Karpas-422 (cell line): ENCODE measurements at places on chromosomes 3 and 15. TPM values are rescaled to one million over a fixed set of nuclear protein-coding genes. Genes with fewer than 3 reads are reported as not detected.

Gene MON1A
- 9.6 and 9.8 TPM in 2 replicates for total RNA-seq

Gene FOXB1
- not detected in 2 replicates for total RNA-seq

Gene APOD
- total RNA-seq: 0.18 TPM in 1 of 2 replicates, not detected in the other

Gene EPHB1
- 24.1 and 24.3 TPM in 2 replicates for total RNA-seq

DNA sequence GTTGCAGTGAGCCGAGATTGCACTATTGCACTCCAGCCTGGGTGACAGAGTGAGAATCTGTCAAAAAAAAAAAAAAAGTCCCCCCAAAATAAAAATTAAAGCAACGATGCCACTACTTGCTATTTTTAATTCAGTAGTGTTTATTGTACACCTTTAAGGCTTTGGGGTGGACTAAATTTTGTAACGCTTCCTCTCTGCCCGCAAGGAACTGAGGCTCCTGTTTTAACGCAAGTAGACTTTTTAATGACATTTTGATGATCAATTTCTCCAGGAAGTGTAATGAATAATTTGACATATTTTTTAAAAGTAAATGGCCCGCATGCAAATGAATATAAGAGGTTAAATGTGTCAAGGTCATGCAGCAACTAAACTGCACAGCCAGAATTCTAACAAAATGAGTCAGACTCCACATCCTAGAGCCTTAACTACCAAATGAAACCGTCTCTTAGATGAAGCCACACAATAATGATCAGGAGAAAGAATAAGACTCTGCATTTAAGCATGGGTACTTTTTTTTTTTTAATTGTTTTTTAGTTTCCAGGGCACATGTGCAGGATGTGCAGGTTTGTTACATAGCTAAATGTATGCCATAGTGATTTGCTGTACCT lies 96.8 kb upstream of the LMOD3 start:
- H3K27ac ChIP-seq: no peak overlapping the region
- no peaks in the 10 kb centered on the region for H3K4me1 ChIP-seq
- H3K27me3 ChIP-seq: no peaks in the 10 kb centered on the region
- H3K36me3 ChIP-seq: no peaks in the 10 kb centered on the region

DNA sequence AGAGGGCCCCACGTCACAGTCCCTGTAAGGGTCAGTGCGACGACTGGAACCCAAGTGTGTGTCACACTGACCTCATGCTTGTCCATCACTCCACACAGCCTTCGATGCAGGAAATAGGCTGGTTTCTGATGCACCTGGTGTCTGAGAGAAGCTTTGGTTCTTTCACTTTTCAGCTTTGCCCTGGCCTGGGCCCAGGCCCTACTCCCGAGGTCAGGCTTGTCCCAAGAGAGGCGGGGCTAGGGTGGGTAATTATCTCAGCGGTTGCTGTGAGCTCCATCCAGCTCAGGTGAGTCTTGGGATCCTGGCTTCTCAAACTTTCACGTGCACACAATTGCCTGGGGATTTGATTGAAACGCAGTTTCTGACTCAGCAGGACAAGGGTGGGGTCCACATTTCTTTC lies 19.6 kb upstream of the CHRNB4 start:
- no peaks in the 10 kb centered on the region for H3K27me3 ChIP-seq
- no peak overlapping the region for H3K4me3 ChIP-seq
- no peak for DNase-seq
- H3K4me1 ChIP-seq: peaks cover 16% of the 10 kb centered on the region
- no peaks in the 10 kb centered on the region for H3K36me3 ChIP-seq
- H3K27ac ChIP-seq: no peak overlapping the region

- DNase-seq: no peak
- no peak overlapping the region for H3K4me3 ChIP-seq
- peaks cover 26% of the 10 kb centered on the region for H3K36me3 ChIP-seq
- peaks cover 61% of the 10 kb centered on the region for H3K4me1 ChIP-seq
- H3K27me3 ChIP-seq: no peaks in the 10 kb centered on the region
These were observed 50.2 kb downstream of the VGLL4 start for GRCh38 chr3:11593318-11594034.

DNA sequence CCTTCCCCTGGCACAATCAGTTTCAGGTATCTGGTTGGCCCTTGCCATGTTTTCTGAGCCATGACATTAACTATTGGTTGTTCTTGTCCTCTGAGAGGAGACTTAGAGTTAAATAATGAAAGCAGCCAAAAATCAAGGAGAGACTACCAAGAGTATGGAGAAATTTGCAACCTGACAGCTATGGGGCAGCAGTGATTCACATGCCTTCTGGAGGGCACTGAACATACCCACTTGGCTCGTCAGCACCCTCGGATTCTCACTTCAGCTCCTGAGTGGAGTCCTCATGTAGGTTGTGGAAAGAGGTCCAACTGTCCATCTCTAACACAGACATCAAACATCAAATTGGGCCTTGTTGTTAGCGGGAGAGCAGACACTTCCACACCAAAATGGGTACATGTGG lies 265.6 kb downstream of the EBLN2 start:
- peak; percentile 44 for DNase-seq
- H3K27me3 ChIP-seq: no peaks in the 10 kb centered on the region
- H3K27ac ChIP-seq: no peak overlapping the region
- no peaks in the 10 kb centered on the region for H3K36me3 ChIP-seq
- no peaks in the 10 kb centered on the region for H3K4me1 ChIP-seq
- H3K4me3 ChIP-seq: no peak overlapping the region

DNA sequence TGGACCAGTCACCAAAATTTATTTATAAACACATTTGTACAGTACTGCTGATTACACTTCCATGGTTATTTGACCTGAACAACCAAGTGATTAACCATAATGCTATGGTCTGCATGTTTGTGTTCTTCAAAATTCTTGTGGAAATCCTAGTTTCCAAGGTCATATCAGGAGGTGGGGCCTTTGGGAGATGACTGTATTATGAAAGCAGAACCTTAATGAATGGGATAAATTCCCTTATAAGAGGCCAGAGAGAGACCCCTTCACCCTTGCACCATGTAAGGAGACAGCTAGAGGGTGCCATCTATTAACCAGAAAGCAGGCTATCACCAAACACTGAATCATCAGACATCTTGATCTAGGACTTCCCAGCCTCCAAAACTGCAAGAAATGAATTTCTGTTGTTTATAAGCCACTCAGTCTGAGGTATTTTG lies 1.9 kb downstream of the SCAPER start:
- H3K27me3 ChIP-seq: no peaks in the 10 kb centered on the region
- H3K4me3 ChIP-seq: no peak overlapping the region
- no peak overlapping the region for H3K27ac ChIP-seq
- H3K4me1 ChIP-seq: peaks cover 20% of the 10 kb centered on the region

DNA sequence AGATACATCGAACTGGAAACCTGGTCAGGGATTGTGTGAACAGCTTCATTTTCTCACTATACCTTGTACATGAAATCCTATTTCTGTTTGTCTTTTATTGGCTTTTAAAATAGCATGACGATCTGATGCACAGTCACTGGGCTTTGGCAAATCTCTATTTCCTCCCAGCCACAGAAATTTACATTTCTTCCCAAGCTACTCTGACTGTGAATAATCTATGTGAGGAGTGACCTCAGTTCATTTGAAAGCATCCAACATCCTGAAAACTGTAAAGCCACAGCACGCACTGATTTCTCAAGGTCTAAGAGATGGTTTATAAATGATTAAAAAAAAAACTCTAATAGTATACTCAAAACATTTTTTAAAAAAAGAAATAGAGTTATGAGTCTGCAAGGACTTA lies 450.3 kb downstream of the IL5RA start:
- no peaks in the 10 kb centered on the region for H3K36me3 ChIP-seq
- no peak overlapping the region for H3K4me3 ChIP-seq
- no peak overlapping the region for H3K27ac ChIP-seq

DNA sequence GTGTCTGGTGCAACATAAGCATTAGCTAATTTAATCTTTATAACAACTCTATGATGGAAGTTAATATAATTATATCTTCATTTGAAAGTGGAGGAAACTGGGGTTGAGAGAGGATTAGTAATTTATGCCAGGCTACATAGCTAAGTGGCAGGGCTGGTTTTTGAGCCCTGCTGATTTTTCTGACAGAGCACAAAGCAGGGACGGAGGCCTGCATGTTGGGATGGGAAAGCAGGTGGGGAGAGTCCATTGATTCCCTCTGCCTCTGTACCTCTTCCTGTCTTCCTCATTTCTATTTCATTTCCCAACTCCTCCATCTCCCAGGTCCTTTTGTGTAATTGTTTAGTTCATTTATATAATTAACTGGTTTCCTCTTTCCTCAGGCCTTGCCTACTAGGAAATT lies 251.6 kb upstream of the ZPLD1 start:
- DNase-seq: no peak
- no peaks in the 10 kb centered on the region for H3K4me1 ChIP-seq
- no peak overlapping the region for H3K4me3 ChIP-seq
- H3K27me3 ChIP-seq: no peaks in the 10 kb centered on the region

- H3K27me3 ChIP-seq: peaks cover 4% of the 10 kb centered on the region
- H3K4me3 ChIP-seq: no peak overlapping the region
- H3K27ac ChIP-seq: no peak overlapping the region
- H3K4me1 ChIP-seq: no peaks in the 10 kb centered on the region
These were observed 8.0 kb upstream of the KNG1 start for GRCh38 chr3:186708983-186709679.

GRCh38 chr3:24435584-24435983 lies 59.1 kb downstream of the THRB start:
- no peaks in the 10 kb centered on the region for H3K4me1 ChIP-seq
- H3K27ac ChIP-seq: no peak overlapping the region
- H3K27me3 ChIP-seq: no peaks in the 10 kb centered on the region

- no peak overlapping the region for H3K27ac ChIP-seq
- H3K4me3 ChIP-seq: no peak overlapping the region
- H3K4me1 ChIP-seq: no peaks in the 10 kb centered on the region
These were observed 16.6 kb upstream of the EHHADH start for GRCh38 chr3:185270262-185270955.

DNA sequence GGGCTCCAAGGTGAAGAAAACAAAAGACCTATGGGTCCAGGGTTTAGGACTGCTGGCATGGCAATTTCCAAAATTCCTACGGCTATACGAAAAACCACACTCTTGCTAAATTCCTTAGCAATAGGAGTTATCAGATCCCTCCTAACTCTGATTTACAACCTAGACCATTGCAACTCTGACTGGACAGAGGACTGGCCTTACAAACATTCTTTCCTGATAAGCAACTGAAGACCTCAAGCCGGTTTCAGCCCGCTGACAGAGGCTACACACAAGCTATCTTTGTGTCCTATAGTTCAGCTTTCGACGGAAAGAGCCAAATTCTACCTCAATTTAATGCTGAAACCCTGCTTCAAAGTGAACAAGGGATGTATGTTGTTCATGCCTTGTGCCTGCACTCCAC lies 38.3 kb upstream of the AGBL1 start:
- no peak overlapping the region for H3K27ac ChIP-seq
- H3K4me1 ChIP-seq: no peaks in the 10 kb centered on the region
- no peak overlapping the region for H3K4me3 ChIP-seq
- H3K36me3 ChIP-seq: no peaks in the 10 kb centered on the region
- no peak for DNase-seq

GRCh38 chr3:51429138-51429537 lies 38.1 kb downstream of the RBM15B start:
- H3K36me3 ChIP-seq: peaks cover 37% of the 10 kb centered on the region; the same call in 1 of the 2 replicates
- peaks cover 19% of the 10 kb centered on the region for H3K4me1 ChIP-seq
- no peak overlapping the region for H3K4me3 ChIP-seq

DNA sequence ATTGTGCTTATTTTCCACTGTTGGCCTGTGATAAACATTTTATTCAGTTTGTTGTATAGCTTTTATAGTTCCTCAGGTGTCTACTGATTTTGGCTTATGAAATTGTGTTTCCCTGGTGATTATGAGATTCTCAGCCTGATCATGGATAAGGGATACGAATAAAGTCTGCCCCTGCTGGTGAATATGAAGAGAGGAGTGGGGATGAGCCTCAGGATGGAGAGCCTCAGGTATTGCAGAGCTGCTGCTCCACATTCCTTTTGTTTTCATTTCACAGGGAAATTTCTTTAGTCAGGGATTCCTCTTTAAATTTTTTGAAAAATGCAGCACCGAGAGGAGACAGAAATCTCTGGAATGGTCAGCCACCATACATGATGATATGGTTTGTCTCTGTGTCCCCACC lies 14.7 kb upstream of the RAB6B start:
- no peaks in the 10 kb centered on the region for H3K36me3 ChIP-seq
- no peaks in the 10 kb centered on the region for H3K4me1 ChIP-seq
- H3K27ac ChIP-seq: no peak overlapping the region

DNA sequence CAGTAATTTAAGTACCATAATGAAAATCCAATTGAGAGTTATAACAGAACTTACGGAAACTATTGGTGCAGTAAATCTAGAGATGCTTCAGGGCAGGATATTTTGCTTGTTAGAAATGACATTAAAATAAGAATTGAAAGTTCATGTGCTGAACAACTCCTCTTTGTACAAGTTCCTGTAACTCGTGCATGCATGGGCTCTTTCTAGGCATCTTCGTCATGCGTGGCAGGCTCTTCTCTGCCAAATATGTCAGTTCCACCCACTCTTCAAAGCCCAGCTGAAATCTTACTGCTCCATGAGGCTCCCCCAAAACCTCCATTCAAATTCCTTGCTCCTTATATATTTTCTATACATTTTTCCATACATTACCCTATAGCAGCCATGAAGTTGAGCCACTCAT lies 48.7 kb downstream of the FBN1 start:
- H3K4me3 ChIP-seq: no peak overlapping the region
- no peaks in the 10 kb centered on the region for H3K36me3 ChIP-seq
- no peak for DNase-seq
- H3K27me3 ChIP-seq: no peaks in the 10 kb centered on the region
- H3K27ac ChIP-seq: no peak overlapping the region
- H3K4me1 ChIP-seq: no peaks in the 10 kb centered on the region

DNA sequence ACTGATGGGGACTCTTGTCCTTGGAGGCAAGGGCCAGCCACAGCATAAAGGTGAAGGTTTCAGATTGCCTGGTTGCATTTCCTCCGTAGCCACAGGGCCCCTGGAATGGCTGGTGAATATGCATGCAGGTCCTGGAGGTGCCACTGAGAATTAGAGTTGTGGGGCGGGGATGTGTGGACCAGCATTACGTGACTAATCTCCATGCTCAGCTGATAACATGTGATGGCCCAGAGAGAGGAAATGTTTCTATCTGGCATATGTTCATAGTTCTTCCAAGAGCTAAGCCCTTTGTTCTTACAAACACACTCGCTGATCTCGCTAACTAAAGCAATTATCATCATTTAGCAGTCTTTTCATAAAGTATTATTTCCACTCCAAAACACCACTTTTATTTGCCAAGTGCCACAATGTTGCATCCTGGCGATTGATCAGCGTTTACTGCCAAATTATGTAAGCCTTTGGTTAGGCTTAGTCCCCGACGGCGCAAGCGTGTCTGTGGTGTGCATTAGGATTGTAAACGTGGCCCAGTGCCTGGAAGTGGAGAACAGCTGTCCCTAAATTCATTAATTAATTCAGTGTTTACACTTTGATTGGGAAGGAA lies 55.9 kb downstream of the CGNL1 start:
- H3K27ac ChIP-seq: no peak overlapping the region
- no peak for DNase-seq
- no peaks in the 10 kb centered on the region for H3K27me3 ChIP-seq
- H3K4me1 ChIP-seq: no peaks in the 10 kb centered on the region
